ENCODE measurements at places on chromosomes 6 and 20. TPM values are rescaled to one million over a fixed set of nuclear protein-coding genes. Genes with fewer than 3 reads are reported as not detected.

The COL21A1 gene
- 0.55 TPM for total RNA-seq

The RAB44 gene
- total RNA-seq, result 0.05 TPM

The CTAGE9 gene
- not detected for total RNA-seq

The RAMACL gene
- total RNA-seq, result 0.10 TPM

The MMP24OS gene
- 50.7 TPM for total RNA-seq
